T-helper 17 cell (primary cell): ENCODE measurements at places on chromosomes 12 and 14.

DNA sequence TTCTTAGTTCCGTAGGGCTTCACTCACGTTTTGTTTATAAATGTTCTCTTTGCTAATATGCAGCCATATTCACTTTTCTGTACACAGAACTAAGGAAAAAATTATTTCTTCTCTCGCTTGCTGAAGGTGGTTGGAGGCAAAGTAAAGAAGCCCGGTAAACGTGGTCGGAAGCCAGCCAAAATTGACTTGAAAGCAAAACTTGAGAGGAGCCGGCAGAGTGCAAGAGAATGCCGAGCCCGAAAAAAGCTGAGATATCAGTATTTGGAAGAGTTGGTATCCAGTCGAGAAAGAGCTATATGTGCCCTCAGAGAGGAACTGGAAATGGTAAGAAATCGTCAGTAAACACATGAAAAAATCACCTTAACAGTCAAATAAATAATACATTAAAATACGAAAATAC is 24.0 kb downstream of the CREBL2 start:
- no peak for DNase-seq

DNA sequence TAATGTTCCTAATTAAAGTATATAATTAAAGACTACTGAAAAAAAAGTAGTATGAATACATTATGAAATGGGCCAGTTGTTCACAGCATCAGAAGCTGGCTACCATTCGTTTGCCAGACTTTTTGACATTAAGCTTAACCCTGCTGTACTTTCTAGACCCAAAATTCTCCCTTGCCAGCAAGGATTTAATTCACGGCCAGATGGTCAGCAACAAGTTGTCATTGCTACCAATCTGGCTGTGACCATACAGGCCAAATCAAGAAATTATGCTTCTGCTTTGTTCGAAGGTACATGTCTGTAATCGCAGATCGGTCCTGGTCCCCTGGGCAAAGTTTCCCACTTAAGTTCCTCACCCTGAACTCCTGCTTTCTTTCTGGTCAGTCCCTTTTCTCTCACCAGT is 217.7 kb upstream of the ATXN7L3B start:
- DNase-seq, result no peak

DNA sequence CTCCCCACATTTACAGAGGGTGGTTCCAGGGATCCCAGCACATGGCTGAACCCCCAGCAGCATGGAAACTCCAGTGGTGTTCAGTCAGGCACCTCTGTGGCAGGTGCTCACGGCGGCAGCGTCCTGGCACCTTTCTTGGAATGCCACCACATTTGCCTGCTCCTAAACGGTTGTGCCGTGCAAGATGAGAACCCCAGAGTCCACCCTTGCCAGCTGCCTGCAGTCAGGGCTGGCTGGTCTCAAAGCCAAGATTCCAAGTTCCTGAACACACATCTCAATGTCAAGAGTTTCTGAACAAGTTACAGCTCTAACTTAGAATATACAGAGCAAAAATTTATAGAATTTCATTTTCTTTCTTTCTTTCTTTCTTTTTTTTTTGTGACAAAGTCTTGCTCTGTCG is 38.7 kb downstream of the DDX51 start:
- no peak for DNase-seq

DNA sequence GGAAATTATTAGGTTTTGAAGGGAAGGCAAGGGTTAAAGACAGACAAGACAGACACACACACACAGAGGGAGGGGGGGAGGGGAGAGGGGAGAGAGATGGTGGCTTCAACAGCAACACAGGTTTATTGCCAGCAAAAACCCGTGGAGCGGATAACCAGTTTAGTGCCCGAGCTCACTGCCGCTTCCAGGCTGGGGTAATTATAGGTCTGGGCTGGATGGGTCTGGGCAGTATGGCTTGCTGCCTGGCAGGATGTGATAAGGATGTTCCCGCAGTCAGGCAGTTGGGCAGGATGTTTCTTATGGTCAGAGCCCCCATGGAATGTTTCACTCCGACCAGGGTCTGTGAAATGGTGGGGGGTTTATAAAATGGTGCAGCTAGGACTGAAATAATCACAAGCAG is 4.4 kb upstream of the TDRD9 start:
- DNase-seq, result no peak

- DNase-seq, result no peak
Observed at GRCh38 chr14:71183876-71184689, 276.8 kb downstream of the PCNX1 start.

GRCh38 chr14:99673305-99674063 is 10.6 kb upstream of the CYP46A1 start:
- DNase-seq, result no peak

DNA sequence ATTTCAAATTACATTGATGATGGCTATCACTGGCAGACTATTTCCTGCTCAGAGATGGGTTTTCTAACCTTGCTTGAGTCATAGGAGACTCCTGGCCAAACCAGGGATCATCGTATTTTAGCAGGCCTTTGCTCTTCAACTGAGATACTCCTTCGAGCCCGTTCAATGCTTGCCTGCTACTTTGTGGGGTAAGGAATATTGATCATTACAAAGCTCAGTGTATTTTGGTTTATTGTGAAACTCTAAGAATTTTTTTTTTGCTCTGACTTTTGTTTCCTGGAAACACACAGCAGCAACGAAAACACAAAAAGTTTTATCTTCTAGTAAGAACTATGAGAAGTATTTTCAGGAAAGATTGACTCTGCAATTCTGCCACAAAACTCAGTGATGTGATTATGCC is 4.1 kb downstream of the GPRC5D start:
- DNase-seq, result no peak

- no peak for DNase-seq
Observed at GRCh38 chr12:123532019-123532418, 1.5 kb downstream of the RILPL1 start.
